ENCODE measurements at places on chromosomes 7 and 10. TPM values are rescaled to one million over a fixed set of nuclear protein-coding genes. Genes with fewer than 3 reads are reported as not detected.

The SUN3 gene
- not detected for total RNA-seq

The TMUB1 gene
- 66.6 TPM for total RNA-seq

The TWNK gene
- total RNA-seq = 3.7 TPM

The ASIC3 gene
- total RNA-seq = 1.3 TPM

The PDK4 gene
- total RNA-seq = 165 TPM

The EPO gene
- not detected for total RNA-seq

The SH2B2 gene
- total RNA-seq = 9.9 TPM

The C10orf105 gene
- 0.17 TPM for total RNA-seq

The EVX1 gene
- not detected for total RNA-seq

The ARHGAP22 gene
- 3.4 TPM for total RNA-seq

The OR13A1 gene
- total RNA-seq = not detected

The PKD2L1 gene
- total RNA-seq = not detected

- no peaks in the 10 kb centered on the region for H3K27me3 ChIP-seq
- H3K4me1 ChIP-seq = peaks cover 8% of the 10 kb centered on the region
- DNase-seq = no peak
- peaks cover 67% of the 10 kb centered on the region for H3K36me3 ChIP-seq
- no peak overlapping the region for H3K27ac ChIP-seq
Measured at GRCh38 chr10:11320809-11321520, 290.5 kb downstream of the USP6NL start.

DNA sequence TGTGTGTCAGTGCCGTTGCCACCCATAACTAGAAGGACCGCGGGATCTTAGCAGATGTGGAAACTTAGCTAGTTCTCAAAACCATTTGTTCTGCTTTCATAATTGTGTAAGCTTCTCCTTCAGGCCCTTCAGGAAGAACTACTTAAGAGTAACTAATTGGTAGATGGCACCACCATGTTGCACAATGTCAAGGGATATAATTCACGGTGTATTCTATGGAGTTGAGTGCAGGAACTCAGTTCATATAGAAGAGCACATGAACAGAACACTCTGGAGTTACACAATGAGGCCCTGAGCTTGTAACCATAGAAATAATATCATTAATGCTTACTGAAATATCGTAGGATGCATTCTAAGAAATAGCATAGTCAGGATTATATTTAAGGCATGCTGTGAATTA, 126.5 kb upstream of the GAD2 start:
- H3K4me1 ChIP-seq = no peaks in the 10 kb centered on the region
- H3K27me3 ChIP-seq = no peaks in the 10 kb centered on the region
- no peaks in the 10 kb centered on the region for H3K36me3 ChIP-seq
- no peak overlapping the region for H3K27ac ChIP-seq
- no peak for DNase-seq

- no peak overlapping the region for H3K4me3 ChIP-seq
- H3K4me1 ChIP-seq = no peaks in the 10 kb centered on the region
- DNase-seq = no peak
- no peak overlapping the region for H3K27ac ChIP-seq
Measured at GRCh38 chr10:22780474-22780885, 66.1 kb upstream of the PIP4K2A start.

- H3K4me3 ChIP-seq = no peak overlapping the region
- no peaks in the 10 kb centered on the region for H3K27me3 ChIP-seq
- no peak for DNase-seq
- H3K4me1 ChIP-seq = no peaks in the 10 kb centered on the region
- no peaks in the 10 kb centered on the region for H3K36me3 ChIP-seq
- no peak overlapping the region for H3K27ac ChIP-seq
Measured at GRCh38 chr10:133197786-133198185, 32.2 kb upstream of the UTF1 start.

DNA sequence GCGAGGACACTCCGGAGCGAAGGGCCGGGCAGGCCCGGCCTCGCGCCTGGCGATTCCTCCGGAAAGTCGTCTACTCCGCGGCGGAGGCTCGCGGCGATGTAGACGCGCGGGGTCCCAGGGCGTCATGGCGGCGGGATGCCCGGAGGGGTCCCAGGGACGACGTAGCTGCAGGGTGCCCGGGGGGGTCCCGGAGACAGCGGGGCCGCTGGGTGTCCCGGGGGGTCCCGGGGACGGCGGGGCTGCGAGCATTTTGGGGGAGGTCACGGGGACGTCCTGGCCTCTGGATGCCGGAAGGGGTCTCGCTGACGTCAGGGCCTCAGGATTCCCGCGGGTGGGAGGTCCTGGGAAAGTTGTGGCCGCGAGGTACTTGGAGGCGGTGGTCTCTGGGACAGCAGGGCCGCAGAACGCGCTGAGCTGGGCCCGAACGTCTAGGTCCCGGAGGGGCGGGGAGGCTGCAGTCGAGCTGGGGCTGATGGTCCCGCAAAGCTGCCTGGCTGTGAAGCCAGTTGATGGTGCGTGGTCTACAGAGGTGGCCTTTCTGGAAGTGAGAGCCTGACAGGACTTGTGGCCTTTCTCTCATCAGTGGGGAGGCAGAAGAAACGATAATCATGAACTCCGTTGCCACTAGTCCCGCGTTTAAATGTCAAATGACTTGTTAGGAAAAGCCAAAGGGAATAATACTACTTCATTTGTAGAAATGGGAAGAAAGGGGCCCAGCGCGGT, 637 bp downstream of the HSPA14 start:
- peaks cover 32% of the 10 kb centered on the region for H3K36me3 ChIP-seq
- peaks cover 18% of the 10 kb centered on the region for H3K4me1 ChIP-seq
- peak; percentile 90 for DNase-seq
- peak overlapping the region; percentile 71 for H3K4me3 ChIP-seq

DNA sequence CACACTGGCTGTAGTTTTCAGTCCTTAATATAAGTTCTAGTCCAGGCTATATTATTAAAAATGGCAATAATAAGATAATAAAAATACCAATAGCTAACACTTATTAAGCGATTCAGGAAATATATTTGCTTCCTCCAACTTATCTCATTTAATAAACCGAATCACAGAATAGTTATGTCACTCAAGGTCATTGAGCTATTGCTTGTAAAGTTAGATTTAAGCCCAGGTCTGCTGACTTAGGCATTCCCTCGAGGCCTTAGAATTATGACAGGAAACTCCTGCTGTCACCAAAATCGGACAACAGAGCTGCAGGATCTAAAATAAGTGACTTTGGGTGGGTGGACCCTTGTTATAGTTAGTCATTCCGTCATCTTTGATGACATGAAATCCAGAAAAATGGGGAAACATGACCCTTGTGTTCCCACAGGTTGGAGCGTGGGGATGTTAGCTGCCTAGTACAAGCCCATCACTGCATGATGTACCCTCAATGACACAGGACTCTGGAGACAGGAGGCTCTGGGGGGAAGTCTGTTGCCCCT, 181.3 kb upstream of the PHYHIPL start:
- H3K36me3 ChIP-seq = no peaks in the 10 kb centered on the region
- H3K4me1 ChIP-seq = peaks cover 4% of the 10 kb centered on the region
- H3K4me3 ChIP-seq = no peak overlapping the region

- peak; percentile 34 for DNase-seq
- H3K4me1 ChIP-seq = no peaks in the 10 kb centered on the region
- no peak overlapping the region for H3K4me3 ChIP-seq
- no peaks in the 10 kb centered on the region for H3K27me3 ChIP-seq
- H3K36me3 ChIP-seq = no peaks in the 10 kb centered on the region
Measured at GRCh38 chr7:72394016-72394415, 18.1 kb downstream of the CALN1 start.

GRCh38 chr7:35553519-35553918, 141.4 kb downstream of the HERPUD2 start:
- no peaks in the 10 kb centered on the region for H3K27me3 ChIP-seq
- DNase-seq = no peak
- H3K36me3 ChIP-seq = no peaks in the 10 kb centered on the region
- H3K4me3 ChIP-seq = no peak overlapping the region

- no peak overlapping the region for H3K4me3 ChIP-seq
- DNase-seq = no peak
- no peaks in the 10 kb centered on the region for H3K4me1 ChIP-seq
- no peaks in the 10 kb centered on the region for H3K36me3 ChIP-seq
- H3K27me3 ChIP-seq = no peaks in the 10 kb centered on the region
Measured at GRCh38 chr7:43006008-43006407, 73.8 kb downstream of the MRPL32 start.

- H3K36me3 ChIP-seq = no peaks in the 10 kb centered on the region
- DNase-seq = no peak
- H3K27me3 ChIP-seq = no peaks in the 10 kb centered on the region
- H3K27ac ChIP-seq = no peak overlapping the region
- H3K4me1 ChIP-seq = no peaks in the 10 kb centered on the region
Measured at GRCh38 chr7:113875224-113875623, 43.6 kb downstream of the PPP1R3A start.

DNA sequence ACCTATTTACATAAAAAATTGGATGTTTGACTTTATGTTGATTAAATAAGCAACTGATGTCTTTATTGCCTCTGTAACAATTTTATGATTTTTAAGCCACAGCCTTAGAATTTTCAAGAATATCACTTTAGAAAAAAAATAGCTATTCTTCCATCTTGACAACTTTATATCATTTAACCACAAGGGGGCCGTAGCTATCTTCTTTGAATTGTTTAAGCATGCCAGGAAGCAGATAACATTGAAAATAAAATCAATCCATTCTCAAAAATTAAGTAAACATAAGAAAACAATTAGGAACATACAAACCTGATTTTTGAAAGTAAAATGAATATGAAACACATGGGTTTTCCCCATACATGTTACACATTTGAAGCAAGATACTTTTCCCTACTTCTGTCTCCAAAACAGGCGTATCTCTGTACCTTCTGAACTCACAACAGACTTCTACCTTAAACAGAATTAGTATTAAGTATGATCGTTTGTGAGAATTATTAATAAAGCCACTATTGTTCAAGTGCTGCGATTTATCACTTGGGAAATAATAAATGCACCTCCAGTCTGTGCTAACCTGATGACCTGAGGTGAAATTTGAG, 209.0 kb downstream of the CACNA2D1 start:
- H3K27ac ChIP-seq = no peak overlapping the region
- no peak overlapping the region for H3K4me3 ChIP-seq
- no peaks in the 10 kb centered on the region for H3K36me3 ChIP-seq
- peaks cover 11% of the 10 kb centered on the region for H3K4me1 ChIP-seq
- DNase-seq = no peak

- H3K36me3 ChIP-seq = no peaks in the 10 kb centered on the region
- no peak overlapping the region for H3K4me3 ChIP-seq
- H3K27ac ChIP-seq = no peak overlapping the region
- DNase-seq = no peak
- no peaks in the 10 kb centered on the region for H3K4me1 ChIP-seq
- no peaks in the 10 kb centered on the region for H3K27me3 ChIP-seq
Measured at GRCh38 chr7:110502888-110503465, 588.0 kb upstream of the LRRN3 start.

GRCh38 chr10:18860631-18861240, 187.9 kb upstream of the MALRD1 start:
- no peak for DNase-seq
- no peaks in the 10 kb centered on the region for H3K27me3 ChIP-seq
- H3K36me3 ChIP-seq = no peaks in the 10 kb centered on the region
- no peaks in the 10 kb centered on the region for H3K4me1 ChIP-seq

- H3K4me3 ChIP-seq = no peak overlapping the region
- no peak overlapping the region for H3K27ac ChIP-seq
- no peak for DNase-seq
- H3K36me3 ChIP-seq = peaks cover 94% of the 10 kb centered on the region
Measured at GRCh38 chr10:131944412-131944811, 37.3 kb downstream of the BNIP3 start.

DNA sequence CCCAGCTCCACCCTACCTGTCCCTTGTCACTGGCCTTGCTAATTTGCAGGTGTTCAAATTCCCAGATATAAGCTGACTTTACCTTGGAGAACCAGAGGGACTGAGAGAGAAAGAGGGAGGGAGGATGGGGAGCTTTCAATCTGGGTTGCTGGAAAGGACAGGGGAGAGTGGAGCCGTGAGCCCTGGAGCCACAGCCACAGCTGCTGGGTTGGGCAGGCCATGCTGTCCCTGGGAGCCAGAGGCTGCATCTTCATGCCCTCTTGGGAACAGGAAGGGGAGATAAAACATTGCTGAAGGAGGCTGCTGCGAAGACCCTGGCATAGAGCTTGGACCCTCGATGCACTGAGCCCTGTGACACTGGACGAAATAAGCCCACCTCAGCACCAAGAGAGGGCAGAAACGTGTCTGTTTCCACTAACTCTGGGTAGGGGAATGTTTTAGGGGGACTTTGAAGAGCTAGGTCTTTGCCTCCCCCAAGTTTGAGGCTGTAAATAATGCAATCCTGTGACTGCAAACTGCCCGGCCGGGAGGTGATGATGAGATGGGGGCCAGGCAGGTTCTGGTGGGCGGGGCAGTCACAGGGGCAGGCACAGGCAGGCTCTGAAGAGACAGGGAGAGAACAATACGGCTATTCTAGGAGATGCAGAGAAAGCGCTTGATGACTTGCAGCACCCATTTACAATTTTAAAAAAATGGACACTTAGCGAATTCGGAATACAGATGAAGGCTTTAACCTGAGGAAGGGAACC, 5.8 kb upstream of the JAKMIP3 start:
- H3K36me3 ChIP-seq = no peaks in the 10 kb centered on the region
- DNase-seq = no peak
- no peak overlapping the region for H3K4me3 ChIP-seq
- no peaks in the 10 kb centered on the region for H3K27me3 ChIP-seq
- H3K4me1 ChIP-seq = peaks cover 2% of the 10 kb centered on the region

- no peak for DNase-seq
- no peak overlapping the region for H3K4me3 ChIP-seq
- H3K36me3 ChIP-seq = no peaks in the 10 kb centered on the region
- H3K4me1 ChIP-seq = peaks cover 10% of the 10 kb centered on the region
- no peak overlapping the region for H3K27ac ChIP-seq
Measured at GRCh38 chr10:24904824-24905223, 47.6 kb downstream of the PRTFDC1 start.

DNA sequence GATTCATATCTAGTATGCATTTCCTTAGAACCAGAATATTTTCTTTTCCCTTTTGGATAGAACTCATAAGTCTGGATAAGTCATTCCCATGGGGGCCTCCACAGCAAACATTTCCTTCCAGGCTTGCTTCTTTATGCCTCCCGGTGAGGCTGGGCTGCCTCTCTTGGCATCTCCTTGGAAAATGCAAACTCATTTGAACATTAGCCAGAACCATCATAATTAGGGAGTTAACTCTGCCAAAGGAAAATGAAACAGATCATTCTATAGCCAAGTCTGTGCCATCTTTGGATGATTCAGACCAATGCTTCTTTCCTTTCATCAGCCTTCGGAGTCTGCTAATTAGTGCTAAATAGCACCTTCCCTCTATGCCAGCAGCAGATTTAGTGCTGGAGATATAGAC, 81.1 kb downstream of the PLPP4 start:
- no peaks in the 10 kb centered on the region for H3K27me3 ChIP-seq
- peak; percentile 80 for DNase-seq
- no peaks in the 10 kb centered on the region for H3K4me1 ChIP-seq
- H3K36me3 ChIP-seq = no peaks in the 10 kb centered on the region
- no peak overlapping the region for H3K27ac ChIP-seq
- no peak overlapping the region for H3K4me3 ChIP-seq

Measured in esophagus muscularis mucosa (tissue), 4 donors.